Activated CD4-positive, alpha-beta T cell treated with anti-CD3 and anti-CD28 coated beads, Interleukin-2, amount 50 U/mL, for 1 hour (primary cell): ENCODE measurements at places on chromosomes 1 and 21.

DNA sequence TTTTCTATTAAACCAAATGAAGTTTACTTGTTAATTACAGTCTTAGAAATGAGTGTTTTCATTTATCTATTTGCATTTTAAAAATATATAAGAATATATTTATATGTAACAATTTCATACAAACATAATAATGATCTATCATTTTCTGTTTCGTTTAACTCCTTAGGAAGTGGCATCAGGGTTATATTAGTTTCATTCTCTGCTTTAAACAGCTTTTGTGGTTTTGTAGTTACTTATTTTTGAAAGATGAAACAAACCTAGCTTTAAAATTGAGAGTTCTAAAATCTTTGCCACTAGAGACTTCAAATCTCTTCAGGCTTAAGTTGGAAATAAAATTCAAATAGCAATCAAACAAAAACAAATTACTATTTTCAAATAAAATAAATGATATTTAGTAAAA is 2110.6 kb downstream of the MRPL39 start:
- DNase-seq = no peak

GRCh38 chr1:28591708-28592320 is at the start of gene RAB42:
Gene RAB42 (plus strand): TSS chr1:28592265. CDS start chr1:28592512, 247 bp downstream.
- DNase-seq = no peak

- DNase-seq = no peak
These were observed 89.8 kb downstream of the TMEM200B start for GRCh38 chr1:29033829-29034466.

DNA sequence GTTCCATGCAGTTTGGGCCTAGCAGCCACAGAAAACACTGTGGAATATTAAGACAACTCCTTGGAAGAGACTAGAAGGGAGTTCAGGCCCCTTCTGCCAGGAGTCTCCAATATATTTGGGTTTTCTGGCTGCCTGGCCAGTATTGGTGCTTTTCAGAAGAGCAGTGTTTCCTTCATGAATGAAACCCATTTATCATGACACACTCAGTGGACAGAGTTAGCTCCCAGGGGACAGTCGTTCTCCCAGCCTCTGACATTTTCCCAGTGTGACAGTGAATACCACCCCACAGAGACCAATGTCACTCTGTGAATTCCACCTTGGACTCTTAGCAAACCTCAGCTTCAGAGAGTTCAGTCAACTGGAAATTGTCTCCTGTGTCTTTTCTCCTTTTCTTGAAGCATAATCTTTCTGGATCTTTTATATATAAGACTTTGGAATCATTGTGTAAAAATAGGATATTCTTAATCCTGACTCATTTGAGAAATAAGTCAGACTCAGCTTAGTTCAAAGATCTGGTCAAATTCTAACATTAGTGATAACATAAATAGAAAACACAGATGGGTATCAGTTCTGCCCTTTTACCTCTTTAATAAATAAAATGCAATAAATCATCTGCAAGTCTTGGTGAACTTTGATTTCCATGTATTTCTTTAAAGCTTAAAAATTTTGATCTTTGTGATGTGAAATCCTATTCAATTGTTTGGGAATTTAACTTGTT is 40.4 kb downstream of the GNG12 start:
- DNase-seq = no peak

DNA sequence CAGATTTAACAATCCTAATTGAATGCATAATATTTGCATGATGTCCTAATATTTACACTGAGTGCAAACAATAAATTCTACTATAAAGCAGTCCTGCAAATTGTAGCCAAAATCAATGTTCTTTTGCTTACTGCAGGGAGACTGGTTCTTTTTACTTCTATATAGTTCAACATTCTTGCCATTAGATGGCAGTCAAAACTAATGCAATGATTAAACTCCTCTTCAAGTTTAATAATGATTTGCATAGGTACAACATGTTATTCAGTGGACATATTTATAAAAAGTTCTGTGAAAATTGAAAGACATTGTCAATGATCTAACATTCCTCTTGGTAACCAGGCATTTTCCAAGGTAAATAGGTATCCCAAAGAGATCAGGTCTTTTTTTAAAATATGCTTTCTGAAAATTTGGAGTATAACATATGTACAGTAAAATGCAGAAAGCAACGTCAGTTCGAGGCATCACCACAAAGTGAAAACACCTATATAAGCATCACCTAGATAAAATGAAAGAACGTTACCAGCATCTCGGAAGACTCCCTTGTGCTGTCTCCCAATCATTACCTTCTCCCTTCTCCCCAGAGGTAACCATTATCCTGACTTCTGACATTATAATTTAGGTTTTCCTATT is 9.8 kb upstream of the FNBP1L start:
- DNase-seq = no peak

DNA sequence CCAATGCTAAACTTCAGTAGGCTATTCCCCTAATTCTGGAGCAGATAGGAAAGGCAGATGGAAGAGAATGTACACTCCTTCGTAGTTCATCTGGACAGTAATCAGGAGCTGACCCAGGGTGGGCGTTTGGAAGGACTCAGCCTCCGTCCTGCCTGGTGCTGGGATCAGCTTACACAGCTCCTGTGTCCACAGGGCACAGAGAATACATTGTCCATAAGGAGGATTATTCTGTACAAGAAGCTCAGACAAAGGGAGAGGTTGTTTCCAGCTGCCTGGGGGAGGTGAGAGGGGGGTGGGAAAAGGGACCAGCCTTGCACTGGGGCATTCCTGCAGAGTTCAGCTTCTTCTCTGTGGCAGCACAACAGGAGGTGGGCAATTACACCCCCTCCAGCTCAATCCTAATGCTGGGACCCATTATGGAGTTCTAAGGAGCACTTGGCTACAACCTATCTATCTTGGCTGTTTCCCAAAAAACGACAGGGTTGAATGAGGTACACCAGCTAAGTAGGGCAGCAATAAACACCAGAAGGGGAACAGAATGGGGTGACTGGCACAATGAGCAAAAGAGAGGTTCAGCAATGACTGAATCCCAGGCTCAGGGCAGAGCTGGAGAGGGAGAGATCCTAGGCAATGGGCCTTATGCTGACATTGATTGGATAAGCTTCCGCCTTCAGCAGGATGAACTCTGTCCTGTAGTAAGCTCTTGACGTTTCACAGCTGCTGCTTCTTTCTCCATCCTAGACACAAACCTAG is 7.4 kb downstream of the MED8 start:
- no peak for DNase-seq

- DNase-seq = no peak
These were observed 28.4 kb upstream of the NLRP3 start for GRCh38 chr1:247387565-247387964.

GRCh38 chr1:10890491-10891071 is 94.1 kb upstream of the CASZ1 start:
- DNase-seq = no peak

- no peak for DNase-seq
These were observed 2.5 kb upstream of the AQP10 start for GRCh38 chr1:154318386-154318785.

GRCh38 chr1:232634096-232634495 is 4.2 kb upstream of the SIPA1L2 start:
- DNase-seq = no peak

GRCh38 chr21:20647607-20648006 is 350.6 kb upstream of the NCAM2 start:
- no peak for DNase-seq

GRCh38 chr1:29258976-29259801 is 22.9 kb downstream of the PTPRU start:
- DNase-seq = no peak

GRCh38 chr1:39992234-39992633 is 37.3 kb downstream of the MFSD2A start:
- DNase-seq = no peak

GRCh38 chr1:199279067-199279466 is 640.2 kb downstream of the PTPRC start:
- DNase-seq = no peak

GRCh38 chr1:110083061-110083865 is 12.8 kb upstream of the ALX3 start:
- no peak for DNase-seq

DNA sequence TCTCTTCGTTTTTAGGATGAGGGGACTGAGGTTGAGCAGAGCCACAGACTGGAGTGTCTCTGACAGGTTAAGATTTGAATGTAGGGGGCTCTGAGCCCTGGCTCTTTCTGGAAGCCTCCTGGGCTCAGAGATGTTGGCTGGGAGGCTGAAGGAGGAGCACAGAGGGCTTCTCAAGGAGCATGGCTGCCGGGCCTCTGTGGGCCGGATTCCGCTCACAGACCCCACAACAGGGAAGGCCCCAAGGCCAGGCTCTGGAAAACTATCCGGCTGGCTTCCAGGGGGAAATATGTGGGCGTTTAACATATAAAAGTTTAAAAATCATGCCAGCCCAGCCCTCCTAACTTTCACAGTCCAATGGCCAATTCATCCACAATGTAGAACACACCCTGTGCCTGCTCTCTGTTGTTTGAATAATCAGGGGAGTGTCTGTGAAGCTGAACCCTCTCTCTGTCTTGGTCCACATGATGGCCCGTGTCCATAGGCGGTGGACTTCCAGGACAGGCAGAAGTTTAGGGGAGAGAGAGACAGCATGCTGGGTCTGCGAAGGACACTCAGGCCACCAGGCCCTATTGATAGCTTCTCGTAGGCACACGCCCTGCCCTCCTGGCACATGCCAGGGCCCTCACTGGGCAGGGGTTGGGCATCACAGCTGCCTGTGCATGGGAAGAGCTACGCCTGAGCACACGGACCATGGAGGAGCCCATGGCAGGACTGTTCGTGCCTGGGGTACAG is 10.8 kb downstream of the OBSCN start:
- no peak for DNase-seq

DNA sequence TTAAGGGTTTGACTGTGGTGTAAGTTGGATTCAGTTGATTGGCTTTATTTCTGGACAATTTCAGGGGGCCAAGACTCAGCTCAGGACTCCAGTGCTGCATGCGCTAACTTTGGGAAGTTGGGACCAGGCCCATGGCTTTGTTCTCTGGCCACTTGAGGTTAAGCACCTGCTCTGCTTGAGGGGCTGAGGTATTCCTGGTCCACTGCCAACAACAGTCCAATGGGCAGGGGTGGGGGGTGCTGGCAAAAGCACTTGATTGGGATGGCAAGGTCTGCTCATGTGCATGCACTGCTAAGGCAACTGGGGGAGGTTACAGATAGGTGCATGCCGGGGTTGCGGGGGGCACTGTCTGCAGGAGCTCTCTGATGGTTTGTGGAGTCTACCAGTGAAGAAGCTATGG is 52.6 kb upstream of the ASB17 start:
- DNase-seq = no peak

- no peak for DNase-seq
These were observed 46.7 kb downstream of the CAMK2N1 start for GRCh38 chr1:20439282-20439681.

GRCh38 chr1:157469752-157470675 is 82.3 kb downstream of the FCRL5 start:
- DNase-seq = no peak

DNA sequence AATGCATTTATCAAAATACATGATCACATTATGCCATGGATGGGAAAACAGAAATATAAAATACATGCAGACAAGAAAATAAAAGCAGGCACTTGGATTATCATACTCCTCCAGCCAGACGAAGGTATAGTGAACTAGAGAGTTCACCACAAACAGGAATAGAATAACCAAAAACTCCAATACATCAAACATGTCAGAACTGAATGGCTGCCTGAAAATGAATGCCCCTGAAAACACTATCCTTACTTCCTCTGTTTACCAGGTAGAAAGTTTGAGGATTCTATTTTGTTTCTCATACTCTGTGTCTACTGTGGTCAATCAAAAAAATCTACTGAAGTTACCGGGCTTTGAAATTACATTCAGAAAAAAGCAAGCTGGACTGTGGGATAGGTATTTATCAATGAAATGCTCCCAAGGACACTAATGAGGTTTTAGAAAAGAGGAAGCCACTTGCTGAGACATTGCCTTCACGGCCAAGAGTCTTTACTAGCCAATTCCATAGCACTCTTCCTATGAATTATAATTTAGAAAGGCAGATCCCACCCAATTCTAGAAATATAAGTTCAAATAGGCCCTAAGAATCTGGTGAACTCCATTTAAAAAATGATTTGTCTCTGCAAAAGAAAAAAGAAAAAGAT is 197.7 kb downstream of the SMYD3 start:
- no peak for DNase-seq
